ENCODE measurements at places on chromosomes 1 and 21.

DNA sequence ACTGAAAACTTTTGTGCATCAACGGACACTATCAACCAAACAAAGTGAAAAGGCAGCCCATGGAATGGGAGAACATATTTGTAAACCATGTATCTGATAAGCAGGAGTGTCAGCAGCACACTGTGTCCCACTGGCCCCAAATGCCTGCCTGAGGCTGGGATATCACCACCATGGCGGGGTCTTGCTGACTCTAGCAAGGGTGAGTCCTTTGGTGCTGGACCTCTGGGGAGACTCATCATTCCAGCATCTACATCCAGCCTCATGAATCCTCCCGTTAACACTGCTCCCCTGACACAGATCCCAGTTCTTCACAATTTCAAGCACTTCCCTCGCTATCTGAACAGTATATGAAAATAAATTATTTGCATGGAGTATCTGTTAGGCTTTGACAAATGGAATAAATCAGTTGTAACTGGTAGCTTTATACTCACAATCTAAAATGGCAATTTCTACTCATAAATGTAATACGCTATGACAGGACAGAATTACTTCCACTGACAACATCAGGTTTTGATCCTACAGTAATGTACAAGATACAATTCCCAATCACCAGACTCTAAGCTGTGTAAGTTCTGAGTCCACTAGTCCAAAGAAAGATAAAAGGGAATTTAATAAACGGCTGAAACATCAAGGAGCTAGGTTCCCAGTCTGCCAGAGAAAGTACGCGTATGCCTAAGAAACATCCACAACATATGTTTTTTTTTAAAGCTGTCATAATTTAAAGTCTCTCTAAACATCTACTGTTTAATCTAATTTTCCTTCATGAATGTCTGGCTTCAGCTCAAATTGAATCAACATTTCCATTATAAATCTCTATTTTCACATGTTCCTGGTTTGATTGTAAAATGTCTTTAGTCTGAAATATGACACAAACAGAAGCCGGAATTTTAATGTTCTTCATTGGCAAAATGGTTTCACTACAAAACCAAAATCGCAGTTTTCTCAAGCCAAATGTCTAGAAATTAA is 95.1 kb downstream of the SIPA1L2 start:
- no peak for DNase-seq

- DNase-seq = no peak
Measured at GRCh38 chr1:82515650-82516049, 714.9 kb downstream of the ADGRL2 start.

GRCh38 chr1:244341455-244342450 is 110.0 kb downstream of the ADSS2 start:
- DNase-seq = no peak

DNA sequence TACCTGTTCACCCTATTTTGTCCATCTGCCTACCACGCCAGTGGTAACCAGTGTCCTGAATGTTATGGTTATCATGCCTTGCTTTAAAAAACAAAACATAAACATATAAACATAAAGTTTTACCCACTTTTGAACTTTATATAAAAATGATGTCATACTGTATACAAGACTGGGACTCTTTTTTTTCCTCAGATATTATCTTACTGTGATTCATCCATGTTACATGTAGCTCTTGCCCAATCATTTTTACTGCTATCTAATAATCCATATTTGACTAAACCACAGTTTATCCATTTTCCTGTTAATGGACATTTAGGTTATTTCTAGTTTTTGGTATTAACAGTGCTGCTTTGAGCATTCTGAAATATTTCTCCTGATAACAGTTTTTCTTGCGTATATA is 78.8 kb downstream of the GPR161 start:
- DNase-seq = no peak

DNA sequence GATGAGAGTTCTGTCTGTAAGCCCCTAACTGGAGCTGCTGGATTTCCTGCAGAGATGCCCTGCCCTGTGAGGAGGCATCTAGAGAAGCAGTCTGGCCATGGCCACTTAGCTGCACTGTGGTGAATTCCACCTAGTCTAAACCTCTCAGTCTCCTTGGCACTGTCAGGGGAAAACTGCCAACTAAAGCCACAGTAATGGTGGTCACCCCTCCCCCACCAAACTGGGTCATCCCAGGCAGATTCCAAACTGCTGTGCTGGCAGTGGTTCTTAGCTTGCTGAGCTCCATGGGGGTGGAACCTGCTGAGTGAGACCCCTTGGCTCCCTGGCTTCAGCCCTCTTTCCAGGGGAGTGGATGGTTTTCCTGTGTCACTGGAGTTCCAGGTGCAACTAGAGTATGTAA is 740.6 kb downstream of the RWDD3 start:
- DNase-seq = no peak

- DNase-seq = no peak
Measured at GRCh38 chr1:16095447-16095846, 22.0 kb upstream of the FAM131C start.

GRCh38 chr1:201457508-201457960 is 11.5 kb downstream of the PHLDA3 start:
- no peak for DNase-seq

DNA sequence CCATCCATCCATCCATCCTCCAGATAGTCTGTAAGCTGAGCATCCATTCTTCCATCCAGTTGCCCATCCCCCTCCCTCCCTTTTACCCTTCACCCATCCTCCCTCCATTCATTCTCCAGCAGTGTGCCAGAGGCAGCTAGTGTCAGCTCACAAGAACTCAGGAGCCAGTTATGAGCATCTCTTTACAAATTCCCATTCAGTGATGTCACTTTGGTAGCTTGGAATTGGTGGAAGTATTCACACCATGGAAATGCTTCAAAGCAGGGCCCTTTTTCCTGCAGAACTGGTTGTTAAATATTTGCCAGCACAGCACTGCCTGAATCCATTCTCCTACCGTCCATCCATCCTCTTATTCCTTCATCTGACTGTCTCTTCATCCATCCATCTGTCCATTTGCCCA is 72.5 kb downstream of the ARHGEF10L start:
- no peak for DNase-seq
